ENCODE measurements at places on chromosomes 2 and 18.

DNA sequence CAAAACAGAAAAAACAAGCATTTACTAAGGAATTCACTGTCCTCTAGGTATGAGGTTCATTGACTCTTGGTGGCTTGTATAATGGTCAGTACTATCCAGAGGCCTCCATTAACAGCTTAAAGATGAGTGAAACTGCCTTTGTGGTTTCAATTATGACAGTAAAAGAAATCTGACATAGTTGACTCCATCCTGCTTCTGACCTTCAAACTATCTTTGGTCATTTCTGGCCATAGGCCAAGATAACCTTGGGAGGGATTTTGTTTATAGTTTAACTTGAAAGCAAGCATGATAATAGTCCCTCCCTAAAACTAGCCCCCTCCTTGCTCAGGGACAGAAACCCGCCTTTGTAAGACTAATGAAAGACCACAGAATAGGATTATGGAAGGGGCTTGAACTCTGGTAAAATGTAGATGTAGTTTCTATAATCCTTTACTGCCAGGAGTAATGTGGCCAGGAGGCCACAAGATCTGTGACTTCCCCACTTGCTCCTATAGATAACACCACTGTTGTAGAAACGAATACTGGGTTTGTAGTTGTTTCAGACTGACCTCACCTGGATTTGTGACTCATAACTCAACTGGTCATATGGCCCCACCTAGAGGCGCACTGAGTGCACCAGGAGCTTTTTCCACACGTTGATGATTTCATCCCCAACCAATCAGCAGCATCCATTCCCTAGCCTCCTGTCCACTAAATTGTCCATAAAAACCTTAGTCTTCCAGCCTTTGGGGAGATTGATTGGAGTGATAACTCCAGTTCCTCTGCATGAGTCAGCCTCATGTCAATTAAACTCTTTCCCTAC lies 8.6 kb upstream of the PLEKHM3 start:
- DNase-seq = no peak

GRCh38 chr2:25497918-25498407 lies 156.2 kb upstream of the DNMT3A start:
- DNase-seq = no peak

GRCh38 chr2:118748245-118748885 lies 99.1 kb downstream of the EN1 start:
- no peak for DNase-seq

- no peak for DNase-seq
These were observed 49.2 kb upstream of the SMAD2 start for GRCh38 chr18:47979611-47980200.

GRCh38 chr2:235958221-235958930 lies 209.8 kb downstream of the GBX2 start:
- DNase-seq = no peak

- no peak for DNase-seq
These were observed 142.9 kb upstream of the NDUFV2 start for GRCh38 chr18:8959551-8960135.

GRCh38 chr2:86807468-86808275 lies 17.0 kb upstream of the CD8A start:
- no peak for DNase-seq

DNA sequence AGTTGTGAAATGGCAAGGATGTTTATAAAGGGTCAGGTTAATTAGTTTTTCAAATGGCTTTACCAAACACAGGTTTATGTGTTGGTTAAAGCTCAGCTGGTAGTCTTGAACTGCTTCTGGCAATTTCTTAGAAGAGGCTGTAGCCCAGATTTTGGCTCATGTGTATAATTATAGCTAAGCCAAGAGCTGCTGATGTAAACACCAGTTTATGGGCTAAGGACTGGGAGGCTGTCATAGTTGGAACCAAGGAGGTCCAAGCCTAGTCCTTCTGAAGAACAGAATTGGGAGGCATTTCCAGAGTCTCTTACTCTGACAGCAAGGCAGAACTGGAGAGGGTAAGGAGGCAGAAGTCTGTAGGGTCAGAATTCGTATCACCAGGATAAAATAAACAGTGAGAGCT lies 25.4 kb downstream of the UBE2E3 start:
- DNase-seq = no peak

DNA sequence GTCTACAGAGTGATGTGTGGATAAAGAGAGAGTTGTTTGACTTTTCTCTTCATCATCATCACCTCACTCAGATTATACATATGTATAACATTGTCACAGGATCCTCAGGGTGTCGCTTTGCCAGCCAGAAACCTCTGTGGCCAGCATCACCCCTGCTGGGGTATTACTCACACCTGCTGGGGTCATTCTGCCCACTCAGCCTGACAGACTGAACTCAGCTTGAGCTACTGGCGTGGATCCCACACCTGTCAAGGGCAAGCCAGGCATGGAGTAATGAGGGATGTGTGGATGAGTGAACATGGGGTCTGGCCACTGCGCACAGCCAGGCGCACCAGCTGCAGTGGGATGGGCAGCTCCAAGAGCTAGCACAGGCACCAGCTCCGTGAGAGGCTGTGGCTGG lies 870.6 kb downstream of the CBLN2 start:
- DNase-seq = no peak

DNA sequence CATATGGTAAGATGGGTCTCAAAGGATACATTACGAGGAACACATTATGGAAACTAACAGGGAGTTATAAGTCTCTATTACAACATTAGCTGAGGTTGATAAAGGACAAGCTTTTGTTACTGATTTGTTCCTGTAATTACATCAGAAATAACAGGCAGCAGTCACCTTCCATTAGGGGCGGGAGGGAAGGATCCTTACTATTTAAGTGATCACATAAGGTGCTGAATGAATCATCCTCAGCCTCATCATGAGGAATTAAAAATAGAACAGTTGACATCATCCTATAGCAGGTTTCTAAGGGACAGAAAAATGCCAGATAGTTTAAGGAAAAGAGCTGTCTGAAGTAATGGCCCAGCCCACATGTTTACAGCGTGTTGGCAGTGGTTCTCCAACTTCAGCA lies 86.9 kb upstream of the MGAT5 start:
- DNase-seq = no peak

GRCh38 chr2:56688661-56689060 lies 504.9 kb downstream of the CCDC85A start:
- no peak for DNase-seq

- DNase-seq = no peak
These were observed 160.9 kb downstream of the ZEB2 start for GRCh38 chr2:144358979-144359541.

DNA sequence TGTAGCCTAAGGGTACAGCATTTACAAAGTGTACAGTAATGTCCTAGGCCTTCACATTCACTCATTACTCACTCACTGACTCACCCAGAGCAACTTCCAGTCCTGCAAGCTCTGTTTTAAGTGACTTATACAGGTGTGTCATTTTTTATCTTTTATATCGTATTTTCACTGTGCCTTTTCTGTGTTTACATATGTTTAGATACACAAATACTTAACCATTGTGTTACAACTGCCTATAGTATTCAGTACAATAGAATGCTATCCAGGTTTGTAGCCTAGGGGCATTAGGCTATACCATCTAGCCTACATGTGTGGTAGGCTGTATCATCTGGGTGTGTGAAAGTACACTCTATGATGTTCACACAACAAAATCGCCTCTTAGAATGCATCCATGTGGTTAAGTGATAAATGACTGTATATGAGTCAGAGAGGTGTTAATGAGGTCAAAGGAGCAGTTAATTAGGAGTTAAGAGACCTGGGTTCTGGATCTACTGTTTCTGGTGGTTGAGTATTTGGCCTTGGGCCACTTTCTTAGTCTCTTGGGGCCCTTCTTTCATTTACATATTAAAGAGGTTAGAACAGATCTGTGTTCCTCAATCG lies 149.1 kb downstream of the GREB1L start:
- DNase-seq = no peak

GRCh38 chr2:166147883-166148282 lies 20.1 kb upstream of the SCN1A start:
- no peak for DNase-seq

- no peak for DNase-seq
These were observed 23.7 kb downstream of the TBC1D8 start for GRCh38 chr2:101127319-101128056.

DNA sequence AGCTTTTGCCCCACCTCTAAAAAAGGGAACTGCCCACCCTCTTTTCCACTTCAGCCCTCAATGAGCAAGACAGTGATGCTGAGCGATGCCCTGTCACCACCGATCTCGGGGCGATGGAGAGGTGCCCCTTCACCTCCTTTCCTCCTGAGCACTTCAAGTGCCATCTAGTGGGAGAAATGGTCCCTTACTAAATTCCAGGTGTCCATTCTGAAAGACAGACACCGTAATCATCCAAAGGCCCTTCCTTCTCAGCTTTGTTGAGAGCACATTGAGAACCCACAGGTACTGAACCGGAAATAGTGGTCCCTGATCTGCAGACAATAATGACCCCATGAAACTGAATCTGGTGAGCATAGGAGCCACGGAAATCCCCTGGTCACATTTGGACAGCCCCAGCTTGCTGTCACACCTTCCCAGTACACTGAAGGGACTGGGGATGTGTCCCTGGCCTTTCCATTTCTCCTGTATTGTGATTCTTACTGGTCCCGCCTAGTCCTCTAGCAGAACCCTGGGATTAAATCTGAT lies 38.5 kb downstream of the KCTD18 start:
- no peak for DNase-seq

GRCh38 chr2:60426880-60427279 lies 126.6 kb downstream of the BCL11A start:
- DNase-seq = no peak

DNA sequence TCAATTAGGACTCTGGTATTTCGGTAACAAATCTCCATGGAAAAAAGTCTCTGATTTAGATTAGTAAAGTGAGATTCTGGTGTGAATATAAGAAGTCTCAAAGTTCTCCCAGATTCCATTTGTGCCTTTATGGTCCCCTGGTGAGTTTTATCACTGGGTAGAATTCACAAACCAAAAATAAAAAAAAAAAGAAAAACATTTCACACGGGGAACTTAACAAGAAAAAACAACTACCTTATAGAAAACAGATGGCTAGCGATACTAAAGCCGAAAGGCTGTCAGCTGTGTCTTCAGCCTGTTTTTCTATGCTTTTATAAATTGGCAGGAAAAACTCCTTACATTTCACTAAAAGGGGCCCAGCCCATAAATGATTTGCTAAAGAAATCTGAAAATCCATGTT lies 50.6 kb downstream of the COL5A2 start:
- no peak for DNase-seq

DNA sequence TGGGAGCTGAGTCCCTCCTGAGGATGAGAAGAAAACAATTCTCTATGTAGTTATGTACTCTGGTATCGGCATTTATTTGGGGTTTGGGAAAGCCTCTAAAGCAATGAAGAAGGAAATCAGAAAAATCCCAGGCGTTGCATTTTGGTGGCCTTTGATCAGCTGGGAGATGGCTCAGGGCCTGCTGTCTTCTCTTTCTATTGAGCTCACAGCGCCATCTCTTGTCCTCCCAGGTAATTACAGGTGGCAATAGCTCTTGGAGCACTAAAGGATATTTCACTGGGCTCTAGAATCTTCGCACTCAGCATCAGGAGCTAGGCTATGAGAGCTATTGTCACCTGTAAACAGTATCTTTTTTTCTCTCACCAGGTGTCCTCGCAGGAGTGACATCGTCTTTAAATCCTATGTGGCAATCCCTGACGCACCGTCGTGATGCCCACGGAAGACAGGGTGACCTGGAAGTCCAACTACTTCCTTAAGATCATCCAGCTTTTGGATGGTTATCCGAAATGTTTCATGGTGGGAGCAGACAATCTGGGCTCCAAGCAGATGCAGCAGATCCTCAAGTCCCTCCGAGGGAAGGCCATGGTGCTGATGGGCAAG lies 76.1 kb upstream of the PMAIP1 start:
- no peak for DNase-seq

DNA sequence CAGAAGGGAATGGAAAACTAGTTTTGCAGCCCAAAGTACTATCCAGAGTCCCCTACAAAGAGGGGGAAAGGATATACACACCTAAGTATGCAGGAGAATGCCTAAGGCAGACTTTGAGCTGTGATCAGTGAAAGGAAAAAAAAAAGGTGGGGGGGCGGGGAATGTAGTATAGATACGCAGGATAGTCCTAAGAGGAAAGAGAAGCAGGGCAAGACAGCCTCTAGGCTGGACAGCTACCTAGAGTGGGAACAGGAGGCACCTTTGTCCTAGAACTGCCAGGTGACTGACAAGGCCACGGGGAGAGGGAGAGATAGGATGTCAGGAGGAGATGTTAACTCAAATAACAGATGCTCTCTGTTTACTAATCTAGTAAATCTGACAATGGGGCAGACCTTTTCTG lies 6.0 kb downstream of the REEP1 start:
- DNase-seq = no peak

DNA sequence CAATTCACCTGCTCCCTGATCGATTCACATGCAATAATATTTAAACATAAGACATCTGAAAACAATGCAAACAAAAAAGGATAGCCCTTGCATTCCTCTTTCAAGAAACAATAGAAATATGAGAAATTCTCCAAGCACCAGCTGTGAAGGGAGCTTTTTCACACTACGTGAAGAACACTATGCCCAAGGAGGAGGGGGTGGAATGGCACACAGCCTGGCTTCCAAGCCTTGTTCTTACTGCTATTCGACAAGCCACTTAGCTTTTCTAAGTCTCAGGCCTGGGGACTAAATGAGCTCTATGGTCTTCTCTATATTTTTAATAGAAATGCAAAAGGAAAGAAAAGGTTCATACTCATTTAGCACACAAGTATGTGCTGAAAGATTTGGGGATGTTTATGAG lies 92.2 kb upstream of the CHRNA1 start:
- no peak for DNase-seq

DNA sequence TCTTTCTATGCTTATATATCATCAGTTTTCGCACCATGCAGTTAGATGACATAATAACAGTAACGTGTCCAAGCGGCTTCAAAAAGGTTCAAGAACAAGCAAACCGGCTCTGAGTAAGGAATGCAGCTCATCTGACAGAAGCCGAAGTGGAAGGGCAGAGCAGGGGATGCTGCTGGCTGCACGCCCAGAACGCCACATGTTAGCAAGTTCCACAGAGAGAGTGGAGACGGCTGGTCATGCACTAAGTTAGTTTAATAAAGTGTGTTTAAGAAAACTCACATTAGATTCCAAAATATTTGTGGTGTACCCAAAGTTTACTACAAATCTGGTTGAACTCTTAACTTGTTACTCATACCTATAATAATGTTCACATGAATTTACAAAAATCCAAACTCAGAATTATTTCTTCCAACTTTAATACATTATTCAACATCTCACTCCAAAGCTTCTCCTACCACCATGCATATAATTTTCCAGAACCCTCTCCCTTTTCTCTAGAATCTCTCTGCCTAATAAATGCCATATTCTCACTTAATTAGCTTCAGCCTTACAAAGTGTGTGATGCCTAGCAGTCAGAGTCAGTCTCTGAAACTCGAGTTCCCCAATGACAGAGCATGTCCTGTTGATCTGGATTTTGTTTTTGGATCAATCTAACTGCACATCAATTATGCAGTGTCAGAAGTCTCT lies 170.0 kb downstream of the DNAH7 start:
- no peak for DNase-seq

- no peak for DNase-seq
These were observed 70.6 kb upstream of the ID2 start for GRCh38 chr2:8611246-8611645.

DNA sequence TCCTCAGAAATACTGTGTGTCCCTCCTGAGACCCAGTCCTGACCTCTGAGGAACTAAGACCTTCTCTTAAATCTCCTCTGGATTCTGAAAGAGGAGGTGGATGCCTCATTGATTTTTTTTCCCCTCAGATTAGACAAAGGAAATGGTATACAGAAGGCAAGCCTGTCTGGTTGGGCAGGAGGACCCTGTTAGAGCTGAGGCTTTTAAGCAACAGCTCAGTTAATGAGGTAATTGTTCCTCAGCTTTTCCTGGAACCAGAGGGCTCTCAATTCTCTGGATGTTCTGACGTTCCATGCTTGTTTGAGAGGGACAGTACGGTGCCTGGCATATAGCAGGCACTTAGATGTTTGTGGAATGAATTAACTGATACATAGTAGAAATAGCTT lies 61.7 kb upstream of the MCFD2 start:
- DNase-seq = no peak
